ENCODE measurements at places on chromosomes 5 and 9.

DNA sequence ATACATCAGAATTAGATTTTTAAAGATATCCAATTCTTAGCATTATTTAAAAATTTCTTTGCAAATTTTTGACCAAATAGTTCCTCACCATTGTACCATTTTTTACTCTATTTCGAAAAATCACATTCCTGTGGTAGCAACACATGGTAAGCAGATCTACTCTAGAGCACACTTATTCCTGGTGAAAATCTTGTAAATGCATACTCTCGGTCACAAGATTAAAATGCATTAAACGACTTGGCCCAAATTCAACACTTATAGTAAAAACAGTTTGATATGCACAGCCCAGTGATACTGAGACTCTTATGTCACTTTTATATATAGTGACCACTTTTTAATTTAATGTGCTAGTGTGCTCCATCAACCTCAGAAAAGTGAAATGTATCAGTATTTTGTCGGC lies 208.8 kb upstream of the TARS1 start:
- DNase-seq = no peak

GRCh38 chr9:94867281-94867841 lies 140.9 kb downstream of the AOPEP start:
- no peak for DNase-seq

DNA sequence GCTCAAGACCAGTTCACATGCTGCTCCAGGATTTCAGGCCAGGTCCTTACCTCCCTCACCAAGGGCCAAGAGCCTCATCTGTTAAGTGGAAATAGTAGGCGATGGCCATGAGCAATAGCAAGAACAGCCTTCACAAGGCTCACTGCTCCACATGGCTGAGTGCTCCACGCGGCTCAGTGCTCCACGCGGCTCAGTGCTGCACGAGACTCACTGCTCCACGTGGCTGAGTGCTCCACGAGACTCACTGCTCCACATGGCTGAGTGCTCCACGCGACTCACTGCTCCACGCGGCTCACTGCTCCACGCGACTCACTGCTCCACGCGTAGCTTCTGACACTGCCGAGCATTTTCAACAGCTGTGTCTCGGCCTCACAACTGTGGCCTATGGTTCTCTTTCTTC lies 36.4 kb upstream of the ADAMTS2 start:
- DNase-seq = no peak

DNA sequence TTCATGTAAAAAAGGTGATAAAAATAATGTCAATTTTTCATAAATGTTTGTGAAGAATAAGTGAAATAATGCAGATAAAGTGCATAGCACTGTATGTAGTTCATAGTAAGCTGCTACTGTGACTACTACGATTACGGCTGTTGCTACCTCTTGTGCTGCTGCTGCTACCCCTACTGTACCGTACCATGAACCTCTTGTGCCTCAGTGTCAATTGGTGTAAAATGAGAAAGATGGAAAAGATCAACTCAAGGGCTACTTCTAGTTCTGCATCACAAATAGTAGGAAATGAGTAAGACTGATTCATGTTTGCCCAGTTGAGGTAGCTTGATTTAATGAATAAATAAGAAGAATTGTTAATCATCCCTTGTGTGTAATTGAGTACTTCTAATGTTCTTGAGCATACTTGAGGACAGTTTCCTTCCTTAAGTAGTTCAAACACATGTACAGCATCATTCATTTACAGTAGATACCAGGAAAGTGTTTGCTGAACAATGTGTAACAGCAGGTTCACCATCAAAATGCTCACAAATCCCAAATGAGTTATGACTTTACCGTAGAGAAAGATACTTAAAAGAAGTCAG lies 200.0 kb upstream of the ATP10B start:
- no peak for DNase-seq
